Kidney (tissue), 22 donors: ENCODE measurements at places on chromosomes 16 and 17. TPM values are rescaled to one million over a fixed set of nuclear protein-coding genes. Genes with fewer than 3 reads are reported as not detected.

Gene BAIAP3
- 8.0 TPM for total RNA-seq

Gene TP53TG3C
- total RNA-seq = not detected

DNA sequence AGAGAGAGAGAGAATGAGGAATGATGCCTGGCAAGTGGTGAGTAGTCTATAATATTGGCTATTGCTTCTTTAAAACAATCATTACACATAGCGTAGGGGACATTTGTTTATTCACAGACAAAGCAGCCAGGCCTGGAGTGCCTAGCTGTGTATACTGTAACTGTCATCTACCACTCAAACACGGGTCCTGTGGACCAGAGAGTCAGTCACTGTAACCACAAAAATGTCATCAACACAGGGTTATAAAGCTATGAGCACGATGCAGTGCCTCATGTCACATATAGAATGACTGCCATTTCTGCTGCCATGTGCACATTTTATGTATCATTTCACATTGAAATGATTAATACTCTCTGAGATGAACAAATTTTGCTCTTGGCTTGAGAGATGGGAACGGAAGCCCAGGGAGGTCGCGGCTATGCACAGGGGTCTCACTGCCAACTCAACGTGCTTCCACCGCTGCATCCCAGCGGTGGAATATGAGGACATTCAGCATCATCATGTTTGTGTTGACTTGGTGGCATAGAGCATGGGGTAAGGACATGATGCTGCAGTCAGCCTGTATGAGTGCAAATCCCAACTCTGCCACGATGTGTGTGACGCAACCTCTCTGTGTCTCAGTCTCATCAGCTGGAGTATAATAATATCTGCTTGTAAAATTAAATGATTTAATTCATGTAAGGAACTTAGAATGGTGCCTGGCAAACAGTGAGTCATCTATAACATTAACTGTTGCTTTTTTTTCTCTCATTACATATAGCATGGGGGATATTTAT, 3.3 kb downstream of the MT1H start:
- peaks cover 50% of the 10 kb centered on the region for H3K27me3 ChIP-seq
- no peaks in the 10 kb centered on the region for H3K36me3 ChIP-seq
- no peak for DNase-seq
- no peaks in the 10 kb centered on the region for H3K4me1 ChIP-seq
- no peak overlapping the region for H3K4me3 ChIP-seq

DNA sequence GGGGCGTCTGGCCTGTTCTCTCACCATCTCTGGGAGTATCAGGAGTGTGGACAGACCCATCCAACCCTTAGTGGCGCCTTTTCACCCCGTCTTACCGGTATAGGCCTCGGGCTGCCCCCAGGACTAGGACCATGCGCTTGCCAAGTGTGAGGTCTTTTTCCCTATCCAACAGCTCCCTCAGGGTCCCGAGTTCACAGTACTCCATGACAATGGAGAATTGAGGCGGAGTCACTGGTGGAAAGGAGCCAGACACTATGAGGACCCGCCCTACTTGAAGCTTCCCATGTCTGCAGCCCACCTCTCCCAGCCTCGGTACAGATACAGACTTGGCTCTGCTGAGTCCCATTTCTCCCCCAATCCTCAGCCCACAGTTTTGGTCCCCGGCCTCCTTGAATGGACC, 15.9 kb upstream of the RFWD3 start:
- no peak overlapping the region for H3K4me3 ChIP-seq
- no peaks in the 10 kb centered on the region for H3K36me3 ChIP-seq
- DNase-seq = no peak
- H3K4me1 ChIP-seq = no peaks in the 10 kb centered on the region

Gene KRT28
- total RNA-seq = not detected

Gene ST6GALNAC1
- total RNA-seq = 0.31 TPM

- no peak overlapping the region for H3K4me3 ChIP-seq
- no peaks in the 10 kb centered on the region for H3K4me1 ChIP-seq
- H3K36me3 ChIP-seq = no peaks in the 10 kb centered on the region
- no peak for DNase-seq
- no peak overlapping the region for H3K27ac ChIP-seq
Measured at GRCh38 chr17:26773189-26774188, 520.4 kb upstream of the WSB1 start.

Gene XAF1
- total RNA-seq = 35.3 TPM

GRCh38 chr16:66590322-66590721, 11.1 kb downstream of the CMTM2 start:
- DNase-seq = no peak
- H3K27me3 ChIP-seq = no peaks in the 10 kb centered on the region
- H3K4me1 ChIP-seq = no peaks in the 10 kb centered on the region
- H3K4me3 ChIP-seq = no peak overlapping the region
- H3K36me3 ChIP-seq = no peaks in the 10 kb centered on the region

DNA sequence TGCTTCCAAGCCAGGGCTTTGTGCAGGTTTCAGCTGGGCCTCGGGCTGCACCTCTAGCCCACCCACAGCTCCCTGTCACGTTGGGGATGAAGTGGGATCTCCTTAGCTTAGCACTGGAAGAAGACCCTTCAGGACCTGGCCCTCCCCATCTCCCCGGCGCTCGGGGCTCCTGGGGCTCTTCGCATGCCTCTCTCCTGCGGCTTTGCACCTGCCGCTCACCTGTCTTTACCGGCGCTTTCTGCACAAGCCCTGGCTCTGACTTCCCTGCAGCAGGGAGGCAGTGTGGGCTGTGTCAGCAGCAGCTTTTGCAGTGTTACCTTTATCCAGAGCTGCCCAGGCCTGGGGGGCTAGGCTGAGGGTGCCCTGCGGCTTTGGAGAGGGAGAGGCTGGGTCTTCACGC, 52.3 kb downstream of the NT5M start:
- H3K36me3 ChIP-seq = no peaks in the 10 kb centered on the region
- H3K27ac ChIP-seq = no peak overlapping the region
- no peaks in the 10 kb centered on the region for H3K27me3 ChIP-seq
- peaks cover 2% of the 10 kb centered on the region for H3K4me1 ChIP-seq

DNA sequence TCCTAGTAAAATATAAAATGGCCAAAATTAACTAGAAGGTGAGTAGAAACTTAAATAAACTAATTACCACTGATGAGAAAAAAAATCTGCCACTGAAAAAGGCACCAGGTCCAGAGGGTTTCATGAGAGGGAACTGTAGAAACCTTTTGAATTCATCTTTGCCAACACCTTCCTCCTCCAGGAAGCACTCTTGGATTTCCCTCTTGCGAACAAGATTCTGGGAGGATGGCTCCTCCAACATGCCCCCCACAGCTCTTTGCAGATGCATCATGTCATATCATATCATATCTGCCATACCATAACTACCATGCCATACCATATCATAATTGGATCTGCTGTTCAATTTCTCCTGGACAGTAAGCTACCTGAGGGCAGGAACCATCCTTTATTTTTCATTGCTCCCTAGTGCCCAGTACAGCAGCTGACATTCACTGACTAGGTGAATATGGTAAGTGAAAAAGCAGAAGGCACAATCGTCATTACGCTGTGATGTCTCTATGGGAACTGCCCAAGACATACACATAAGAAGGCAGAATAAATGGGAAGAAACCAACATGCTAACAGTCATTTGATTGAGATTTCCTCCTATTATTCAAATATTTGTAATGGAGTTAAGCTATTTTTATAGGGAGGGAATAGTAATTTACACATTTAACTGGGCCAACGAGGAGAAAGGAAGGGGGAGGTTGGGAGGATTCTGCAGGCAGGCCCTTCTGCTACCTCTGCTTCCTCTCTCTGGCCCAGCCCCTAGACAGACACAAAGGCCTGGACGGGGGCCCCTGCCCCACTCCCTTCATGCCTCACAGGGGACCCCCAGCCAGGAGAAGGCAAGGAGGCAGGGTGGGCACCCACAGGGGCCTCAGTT, 110.1 kb upstream of the SMURF2 start:
- no peaks in the 10 kb centered on the region for H3K27me3 ChIP-seq
- no peak for DNase-seq
- no peak overlapping the region for H3K4me3 ChIP-seq
- H3K27ac ChIP-seq = no peak overlapping the region
- H3K36me3 ChIP-seq = no peaks in the 10 kb centered on the region

DNA sequence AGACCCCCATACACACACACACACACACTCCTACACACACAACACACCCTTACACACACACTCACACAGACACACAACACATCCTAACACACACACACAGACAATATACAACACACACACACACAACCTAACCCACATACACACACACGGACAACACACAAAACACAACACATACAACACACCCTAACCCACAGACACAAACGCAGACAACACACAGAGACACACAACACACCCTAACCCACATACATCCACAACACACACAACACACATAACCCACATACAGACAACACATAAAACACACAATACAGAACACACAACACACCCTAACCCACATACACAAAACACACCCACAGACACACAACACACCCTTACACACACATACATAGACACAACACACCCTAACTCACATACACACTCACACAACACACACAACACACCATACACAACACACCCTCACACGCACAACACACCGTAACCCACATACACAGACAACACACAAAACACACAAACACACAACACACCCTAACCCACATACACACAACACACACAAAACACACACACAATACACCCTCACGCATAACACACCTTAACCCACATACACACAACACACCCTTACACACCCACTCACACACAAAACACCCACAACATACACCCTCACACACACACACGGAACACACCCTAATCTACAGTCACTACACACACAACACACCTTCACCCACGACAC, 4.4 kb downstream of the ASGR1 start:
- H3K27ac ChIP-seq = no peak overlapping the region
- no peaks in the 10 kb centered on the region for H3K36me3 ChIP-seq
- no peaks in the 10 kb centered on the region for H3K27me3 ChIP-seq
- no peak for DNase-seq
- peaks cover 7% of the 10 kb centered on the region for H3K4me1 ChIP-seq

DNA sequence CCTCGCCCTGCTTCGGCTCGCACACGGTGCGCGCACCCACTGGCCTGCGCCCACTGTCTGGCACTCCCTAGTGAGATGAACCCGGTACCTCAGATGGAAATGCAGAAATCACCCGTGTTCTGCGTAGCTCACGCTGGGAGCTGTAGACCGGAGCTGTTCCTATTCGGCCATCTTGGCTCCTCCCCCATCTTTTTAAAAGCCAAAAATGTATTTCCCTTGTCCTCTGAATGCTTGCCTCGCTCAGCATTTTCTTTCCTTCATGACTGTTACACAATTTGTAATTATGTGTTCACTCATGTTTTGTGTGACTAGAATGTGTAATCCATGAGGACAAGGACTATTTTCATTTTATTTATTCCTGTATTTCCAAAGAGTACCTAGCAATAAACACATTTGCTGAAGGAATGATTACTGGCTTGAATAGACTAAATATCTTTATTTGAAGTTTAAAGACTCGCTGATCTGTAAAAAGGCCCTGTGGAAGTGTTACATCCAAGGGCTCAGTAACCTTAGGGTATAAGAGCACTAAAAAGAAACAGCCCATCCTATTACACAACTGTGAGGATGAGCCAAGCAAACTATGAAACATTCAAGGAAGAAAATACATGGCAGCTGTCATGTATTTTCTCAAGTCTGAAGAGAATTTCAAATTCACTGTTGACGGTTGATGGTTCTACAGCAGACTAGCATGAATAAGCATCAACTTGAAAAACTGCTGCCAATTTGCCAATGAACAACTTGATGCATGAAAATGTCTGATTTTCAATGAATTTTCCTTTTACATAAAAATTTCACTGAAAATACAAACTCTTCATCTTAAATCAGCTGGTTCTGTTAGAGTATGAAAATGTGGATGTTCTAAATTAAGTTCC, 192.6 kb downstream of the MYO1D start:
- no peaks in the 10 kb centered on the region for H3K4me1 ChIP-seq
- no peak for DNase-seq
- no peak overlapping the region for H3K27ac ChIP-seq

- H3K27ac ChIP-seq = no peak overlapping the region
- no peaks in the 10 kb centered on the region for H3K36me3 ChIP-seq
- H3K4me3 ChIP-seq = no peak overlapping the region
- H3K4me1 ChIP-seq = no peaks in the 10 kb centered on the region
- no peak for DNase-seq
Measured at GRCh38 chr16:51524555-51525373, 373.7 kb upstream of the SALL1 start.

DNA sequence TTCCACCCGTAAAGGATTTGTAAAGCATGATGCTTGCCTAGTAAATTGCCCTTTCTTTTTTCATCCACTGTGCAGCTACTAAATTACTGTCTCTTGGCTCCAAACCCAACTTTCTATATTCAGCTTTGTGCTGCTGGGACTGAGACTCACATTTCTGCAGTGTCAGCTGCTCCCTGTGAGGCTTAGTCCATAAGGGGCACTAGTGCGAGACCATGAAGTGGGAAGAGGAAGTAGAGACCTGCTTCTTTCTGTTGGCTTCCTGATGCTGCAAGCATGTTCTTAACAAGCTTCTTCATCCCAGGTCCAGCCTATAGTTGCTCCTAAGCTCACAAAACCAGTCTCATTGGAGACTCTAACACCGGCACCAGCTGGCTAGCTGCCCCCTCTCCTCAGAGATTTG, 74.9 kb upstream of the HS3ST2 start:
- H3K27me3 ChIP-seq = no peaks in the 10 kb centered on the region
- no peaks in the 10 kb centered on the region for H3K4me1 ChIP-seq
- no peak overlapping the region for H3K4me3 ChIP-seq
- no peak overlapping the region for H3K27ac ChIP-seq

Gene PIK3R6
- total RNA-seq = 2.3 TPM
